Retina (tissue), 1 donor: ENCODE measurements at places on chromosomes 7 and 10.

DNA sequence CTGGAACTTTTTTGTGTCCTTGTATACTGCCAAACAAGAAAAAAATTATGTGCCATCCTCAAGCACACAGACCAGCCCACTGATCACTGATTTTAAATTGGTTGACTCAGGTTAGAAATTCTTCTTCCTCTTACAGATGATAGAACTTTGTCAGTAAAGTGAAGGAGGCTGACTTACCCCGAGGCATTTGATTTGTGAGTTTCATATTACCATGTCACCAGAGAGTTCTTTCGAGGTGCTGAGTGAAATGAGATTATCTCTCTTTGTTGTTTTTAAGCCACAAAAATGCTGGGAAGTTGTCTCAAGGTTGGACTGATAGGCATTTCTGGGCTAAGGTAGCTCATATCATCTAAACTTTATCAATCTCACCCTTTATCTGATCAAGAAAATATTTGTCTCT lies 78.8 kb upstream of the FAM180A start:
- no peak for DNase-seq

- peak; percentile 55 for DNase-seq
These were observed 22.8 kb upstream of the ACSL5 start for GRCh38 chr10:112351146-112351545.

- no peak for DNase-seq
These were observed 44.2 kb downstream of the ZMIZ1 start for GRCh38 chr10:79112881-79113431.

- DNase-seq: no peak
These were observed 236.0 kb downstream of the MAGI2 start for GRCh38 chr7:79217468-79217867.

GRCh38 chr10:96606216-96606615 lies 19.4 kb upstream of the TM9SF3 start:
- no peak for DNase-seq
